ENCODE measurements at places on chromosomes 11 and 22.

- peak; percentile 29 for DNase-seq
Measured at GRCh38 chr11:122523846-122524805, 131.4 kb upstream of the UBASH3B start.

DNA sequence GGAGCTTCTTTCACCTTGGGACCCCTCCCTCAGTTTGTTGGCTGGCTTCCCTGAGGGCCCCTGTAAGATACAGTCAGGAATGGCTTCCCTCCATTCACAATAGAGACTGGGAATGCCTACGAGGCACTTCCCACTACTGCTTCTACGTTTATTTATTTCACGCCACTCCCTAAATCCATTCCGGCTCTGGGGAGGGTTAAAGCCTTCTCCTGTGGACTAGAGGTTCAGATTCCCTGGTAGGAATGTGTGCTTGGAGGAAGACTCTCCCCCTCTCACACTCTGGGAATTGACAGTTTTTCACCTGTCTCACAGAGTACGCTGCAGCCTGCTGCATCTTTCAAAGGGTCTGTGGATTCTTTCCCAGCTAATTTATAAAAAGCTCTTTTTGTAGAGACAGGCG is 3.3 kb upstream of the NUCB2 start:
- DNase-seq, result no peak

GRCh38 chr11:120646206-120646605 is 134.7 kb downstream of the GRIK4 start:
- no peak for DNase-seq

GRCh38 chr11:12787847-12788246 is 113.6 kb downstream of the TEAD1 start:
- no peak for DNase-seq

DNA sequence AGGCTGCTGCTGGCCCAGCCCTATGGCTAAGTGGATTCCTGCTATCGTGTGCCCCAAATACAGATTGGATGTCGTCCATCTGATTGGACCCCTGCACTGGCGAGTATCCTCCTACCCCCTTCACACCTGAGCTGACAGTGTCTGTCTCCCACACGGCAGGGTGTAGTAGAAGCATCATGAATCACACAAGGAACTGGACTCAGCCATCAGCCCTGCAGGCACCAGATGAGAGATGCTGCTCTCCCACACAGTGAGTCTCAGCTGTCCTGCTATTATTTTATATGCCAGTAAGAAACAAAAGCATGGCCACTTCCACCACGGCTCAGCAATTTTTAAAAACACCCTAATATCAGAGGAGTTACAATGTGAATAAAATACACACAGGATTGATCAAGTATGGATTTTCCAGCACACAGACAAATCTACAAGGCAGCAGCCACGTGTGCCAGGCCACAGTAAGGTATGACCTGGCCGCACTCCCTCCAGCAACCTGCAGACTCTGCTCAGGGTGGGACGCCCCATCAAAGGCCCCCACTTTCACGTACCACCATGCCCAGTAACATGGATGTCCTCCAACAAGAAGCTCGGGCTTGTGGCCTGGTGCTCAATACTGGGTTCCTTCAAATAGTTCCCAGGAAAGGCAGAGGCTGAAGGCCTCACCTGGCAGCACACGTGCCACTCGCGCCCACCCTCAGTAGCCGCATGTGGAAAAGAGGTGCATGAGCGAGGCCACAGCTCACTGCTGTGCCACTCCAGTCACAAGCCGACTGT is 16.4 kb upstream of the SLC25A1 start:
- DNase-seq, result no peak

- no peak for DNase-seq
Measured at GRCh38 chr11:61914471-61915171, 2.7 kb downstream of the RAB3IL1 start.

DNA sequence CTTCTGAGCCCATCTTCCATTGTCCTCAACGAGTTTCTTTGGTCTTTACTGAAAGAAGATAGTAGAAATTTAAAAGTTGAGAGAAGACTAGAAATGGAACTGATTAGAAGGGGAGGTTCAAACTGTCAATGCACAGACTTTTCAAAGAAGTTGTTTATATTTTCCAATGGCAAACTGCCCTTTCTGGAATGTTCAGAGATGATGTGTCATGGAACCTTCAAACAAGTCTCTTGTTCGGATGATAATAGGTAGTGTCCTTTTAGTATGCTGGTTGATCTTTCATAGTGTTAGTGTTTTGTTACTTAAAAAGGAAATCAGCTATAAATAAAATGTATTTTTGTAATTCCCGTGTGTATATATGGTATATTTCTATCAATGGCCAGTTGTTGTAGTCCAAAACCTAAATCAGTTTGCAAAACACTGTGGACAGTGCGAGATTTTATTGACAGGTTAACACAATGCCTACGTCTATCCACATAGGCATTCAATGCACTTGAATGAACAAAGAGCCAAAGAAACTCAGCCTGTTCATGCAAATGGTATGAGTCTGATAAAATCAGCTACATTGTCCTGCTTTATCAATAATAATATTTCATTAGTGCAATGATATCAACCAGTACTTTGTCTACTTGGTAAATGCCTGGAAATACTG is 30.9 kb downstream of the C11orf91 start:
- DNase-seq, result no peak

- DNase-seq, result no peak
Measured at GRCh38 chr11:62011881-62012280, 44.4 kb upstream of the FTH1 start.

GRCh38 chr22:38270091-38270992 is 2.5 kb downstream of the TMEM184B start:
- DNase-seq, result no peak

DNA sequence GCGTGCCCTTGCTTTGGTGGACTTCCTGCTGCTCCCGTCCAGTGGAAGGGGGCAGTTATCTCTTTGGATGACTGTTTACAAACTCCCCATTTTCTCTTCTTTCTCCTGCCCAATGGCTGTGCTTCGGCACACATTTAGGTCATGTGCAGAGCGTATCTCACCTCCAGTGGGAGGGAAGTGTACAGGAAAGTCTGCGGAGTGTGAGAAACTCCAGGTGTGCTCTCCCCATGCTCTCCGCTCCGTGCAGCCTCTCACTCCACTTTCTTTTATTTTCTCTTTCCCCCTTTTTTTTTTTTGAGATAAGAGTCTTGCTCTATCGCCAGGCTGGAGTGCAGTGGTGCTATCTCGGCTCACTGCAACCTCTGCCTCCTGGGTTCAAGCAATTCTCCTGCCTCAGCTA is 11.9 kb upstream of the TEF start:
- DNase-seq, result no peak

GRCh38 chr11:32489464-32489863 is 54.1 kb upstream of the WT1 start:
- no peak for DNase-seq

DNA sequence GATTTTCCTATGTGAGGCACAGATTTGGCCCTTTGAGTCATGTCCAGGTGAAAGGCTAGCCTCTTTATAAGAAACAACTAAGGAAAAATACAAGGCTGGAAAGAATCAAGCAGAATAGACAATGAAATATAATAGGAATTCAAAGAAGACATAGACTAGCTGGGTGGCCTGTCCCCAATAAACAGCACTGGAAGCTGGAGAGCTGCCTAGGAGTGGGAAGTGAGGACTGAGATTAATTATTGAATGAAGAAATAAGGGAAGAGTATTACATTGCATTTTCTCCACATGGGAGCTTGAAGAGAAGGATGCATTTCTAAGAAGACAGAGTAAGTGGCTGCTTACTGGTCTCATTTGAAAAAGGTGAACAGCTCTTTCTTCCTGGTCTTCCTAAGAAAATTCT is 100.0 kb downstream of the CCDC34 start:
- no peak for DNase-seq

DNA sequence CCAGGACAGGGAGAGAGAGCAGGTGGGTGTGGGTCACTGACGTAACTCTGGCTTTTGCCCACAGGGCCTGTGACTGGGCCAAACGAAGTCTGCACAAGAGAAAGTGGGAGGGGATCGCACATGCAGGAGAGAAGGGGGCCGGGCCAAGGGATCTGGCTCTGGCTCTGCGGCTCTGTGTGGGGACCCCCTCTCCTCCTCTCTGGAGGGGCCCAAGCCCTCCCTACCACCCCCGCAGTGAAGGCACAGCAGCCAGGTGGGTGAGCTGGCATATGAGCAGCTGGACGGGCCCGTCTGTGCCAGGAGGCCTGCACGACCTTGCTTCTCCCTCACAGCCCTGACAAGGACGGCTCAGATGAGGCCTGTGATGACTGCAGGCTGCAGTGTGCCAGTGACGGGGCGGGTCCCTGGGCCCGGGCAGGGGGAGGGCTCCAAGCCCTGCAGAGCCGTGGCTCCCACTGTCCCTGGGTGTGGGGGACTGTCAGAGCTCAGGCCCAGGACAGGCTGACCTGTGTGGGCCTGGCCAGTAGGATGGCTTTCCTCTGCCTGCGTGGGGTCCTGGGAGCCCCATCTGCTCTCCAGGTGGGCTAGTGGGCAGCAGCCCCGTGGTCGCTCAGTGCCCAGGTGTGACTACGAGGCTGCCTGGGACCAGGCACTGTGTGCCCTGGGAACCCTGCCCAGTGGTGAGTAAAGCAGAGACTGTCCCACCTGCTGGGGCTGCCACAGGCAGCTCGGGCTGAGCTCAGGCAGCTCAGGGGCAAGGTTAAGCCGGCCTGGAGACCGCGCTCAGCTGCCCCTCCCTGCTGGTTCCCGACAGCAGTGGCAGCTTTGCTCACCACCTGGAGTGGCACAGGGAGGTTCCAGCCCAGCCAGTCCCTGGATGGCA is 22.2 kb downstream of the MRGPRG start:
- no peak for DNase-seq

DNA sequence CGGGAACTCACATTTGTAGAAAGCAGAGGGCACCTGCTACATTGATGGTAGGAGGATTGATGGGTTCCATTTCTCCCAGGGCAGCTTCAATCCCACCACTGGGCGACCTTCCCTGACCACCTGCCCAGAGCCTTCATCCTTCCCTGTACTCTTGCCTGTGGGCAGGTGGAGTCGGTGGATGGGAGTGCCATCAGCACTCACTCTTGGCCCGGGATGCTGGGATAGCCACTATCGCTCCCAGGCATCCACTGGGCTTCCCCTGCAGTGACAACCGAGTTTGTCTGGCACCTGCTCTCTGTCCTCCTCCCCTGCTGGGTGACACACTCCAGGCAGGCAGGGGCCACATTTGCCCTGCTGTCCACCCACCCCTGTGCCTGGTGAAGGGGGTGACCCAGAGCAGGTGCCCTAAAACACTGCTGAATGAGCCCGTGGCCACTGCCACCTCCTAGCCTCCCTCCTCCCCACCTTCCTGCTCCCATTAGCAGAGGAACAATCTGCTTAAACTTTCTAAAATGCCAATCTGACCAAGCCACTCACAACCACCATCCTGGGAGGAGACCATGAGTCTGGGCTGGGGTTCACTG is 604.7 kb downstream of the TBC1D22A start:
- no peak for DNase-seq

DNA sequence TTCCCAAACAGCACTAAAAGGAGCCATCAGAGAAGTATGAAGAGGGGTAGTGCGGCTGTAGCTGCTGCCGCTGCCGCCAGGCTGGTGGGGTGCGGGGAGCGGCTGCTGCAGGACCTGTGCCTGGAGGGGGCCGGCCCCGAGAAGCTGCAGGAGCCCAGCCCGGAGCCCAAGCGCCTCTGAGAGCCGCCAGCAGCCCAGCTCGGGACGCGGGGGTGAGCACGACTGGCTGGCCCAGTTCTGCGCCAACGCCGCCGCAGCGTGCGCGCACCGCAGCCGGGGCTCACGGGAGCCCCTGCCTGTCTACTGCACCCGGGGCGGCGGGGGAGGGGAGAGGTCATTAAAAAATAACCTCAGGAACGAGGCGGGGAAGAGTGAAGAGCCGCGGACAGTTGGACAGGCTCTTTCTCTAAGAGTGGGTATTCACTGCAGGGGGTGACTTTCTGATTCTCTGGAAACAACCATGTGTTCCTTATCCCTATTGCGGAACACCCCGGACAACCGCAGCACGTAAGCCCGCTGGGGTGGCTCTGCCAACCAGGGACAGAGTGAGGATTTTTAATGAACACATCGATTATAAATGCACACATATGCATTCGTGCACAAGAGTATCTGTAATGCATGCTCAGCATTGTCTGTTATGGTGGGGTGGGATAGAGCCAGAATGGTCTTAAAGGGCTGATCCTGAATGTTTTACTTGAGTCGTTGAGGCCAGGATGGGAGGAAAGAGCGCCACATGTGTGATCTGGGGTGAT is 453 bp downstream of the GAS2 start:
- DNase-seq, result peak; percentile 56

Data from SK-N-DZ (cell line).